GM20000 (cell line): ENCODE measurements at places on chromosomes 3 and 15.
A peak's percentile ranks its signal among the peaks of the same experiment; 100 is the strongest.

DNA sequence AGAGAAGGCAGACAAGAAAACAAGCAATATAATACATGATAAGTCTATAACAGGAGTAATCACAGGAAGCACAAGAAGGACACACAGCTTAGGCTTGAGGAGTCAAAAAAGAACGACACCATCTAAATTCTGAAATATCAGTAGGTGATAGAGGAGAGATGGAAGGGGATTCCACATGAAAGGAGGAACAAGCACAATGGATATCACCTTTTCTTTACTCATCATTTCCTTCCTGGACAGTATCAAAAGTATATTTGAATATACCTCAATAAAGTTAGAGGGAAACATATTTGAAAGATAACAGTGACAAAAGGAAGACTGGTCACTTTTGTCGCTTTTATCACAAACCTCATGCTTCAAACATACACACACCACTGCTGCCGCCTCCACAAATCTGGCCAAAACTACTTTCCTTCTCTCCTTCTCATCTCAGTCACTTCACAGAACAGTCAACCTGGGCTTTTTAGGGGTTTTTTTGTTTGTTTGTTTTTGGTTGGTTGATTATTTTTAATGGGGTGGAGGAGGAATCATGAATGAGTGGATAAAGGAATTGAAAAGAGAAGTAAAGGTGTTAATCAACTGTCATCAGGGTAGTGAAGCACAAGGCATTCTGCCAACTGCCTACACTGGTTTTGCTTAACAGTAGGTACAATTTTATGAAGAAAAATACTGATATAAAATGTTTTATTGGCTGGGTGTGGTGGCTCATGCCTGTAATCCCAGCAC is 18.5 kb downstream of the DENND4A start:
- DNase-seq: peak; percentile 32

DNA sequence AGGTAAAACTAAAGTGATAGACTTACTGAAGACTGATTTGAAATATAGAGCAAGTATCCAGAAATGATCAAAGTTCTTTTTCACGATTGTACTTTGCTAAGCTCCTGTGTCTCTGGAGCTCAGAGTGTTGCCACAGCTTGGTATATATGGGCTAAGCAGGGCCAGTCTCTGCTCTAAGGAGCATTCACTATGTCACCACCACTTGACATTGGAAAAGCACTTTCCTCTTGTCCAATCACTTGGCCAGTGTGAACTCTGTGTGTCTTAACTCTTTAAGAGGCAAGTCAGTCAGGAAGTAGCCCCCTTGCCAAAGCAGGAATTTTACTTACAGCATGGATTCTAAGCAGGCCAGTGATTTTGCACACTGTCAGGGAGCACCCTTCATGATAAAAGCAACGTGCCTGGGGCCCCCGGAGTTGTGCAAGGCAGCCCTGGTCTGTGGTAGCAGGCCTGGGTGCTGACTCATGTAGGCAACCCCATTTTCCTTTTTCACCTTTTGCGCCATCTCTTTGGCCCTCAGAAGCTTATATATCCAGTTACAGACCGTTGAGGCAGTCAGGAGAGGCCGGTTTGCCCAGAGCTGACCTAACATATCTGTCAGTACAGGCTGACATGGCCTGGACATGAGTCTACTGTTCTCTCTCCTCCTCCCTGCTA is 73.0 kb downstream of the HCN4 start:
- DNase-seq: no peak

DNA sequence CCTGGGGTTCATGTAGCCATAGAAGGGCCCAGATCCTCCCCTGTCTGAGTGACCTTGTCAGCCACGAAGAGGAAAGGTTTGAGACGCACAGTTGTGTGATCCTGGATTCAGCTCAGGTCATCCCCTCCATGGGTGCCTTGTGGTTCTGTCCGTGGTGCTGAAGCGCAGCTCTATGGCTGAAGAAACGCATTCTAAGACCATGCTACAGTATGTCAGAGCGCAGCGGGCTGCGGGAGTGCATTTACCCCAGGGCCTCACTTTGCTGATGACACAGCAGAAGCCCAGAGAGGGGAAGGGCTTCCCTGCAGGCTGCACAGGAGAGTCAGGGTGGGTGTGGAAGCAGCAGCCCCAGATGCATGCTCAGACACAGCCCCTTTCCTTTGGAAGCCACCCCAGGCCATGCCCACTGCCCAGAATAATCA is 68.8 kb upstream of the IQSEC1 start:
- DNase-seq: peak; percentile 37

- DNase-seq: no peak
Measured at GRCh38 chr3:5212628-5213573, 25.4 kb downstream of the EDEM1 start.

DNA sequence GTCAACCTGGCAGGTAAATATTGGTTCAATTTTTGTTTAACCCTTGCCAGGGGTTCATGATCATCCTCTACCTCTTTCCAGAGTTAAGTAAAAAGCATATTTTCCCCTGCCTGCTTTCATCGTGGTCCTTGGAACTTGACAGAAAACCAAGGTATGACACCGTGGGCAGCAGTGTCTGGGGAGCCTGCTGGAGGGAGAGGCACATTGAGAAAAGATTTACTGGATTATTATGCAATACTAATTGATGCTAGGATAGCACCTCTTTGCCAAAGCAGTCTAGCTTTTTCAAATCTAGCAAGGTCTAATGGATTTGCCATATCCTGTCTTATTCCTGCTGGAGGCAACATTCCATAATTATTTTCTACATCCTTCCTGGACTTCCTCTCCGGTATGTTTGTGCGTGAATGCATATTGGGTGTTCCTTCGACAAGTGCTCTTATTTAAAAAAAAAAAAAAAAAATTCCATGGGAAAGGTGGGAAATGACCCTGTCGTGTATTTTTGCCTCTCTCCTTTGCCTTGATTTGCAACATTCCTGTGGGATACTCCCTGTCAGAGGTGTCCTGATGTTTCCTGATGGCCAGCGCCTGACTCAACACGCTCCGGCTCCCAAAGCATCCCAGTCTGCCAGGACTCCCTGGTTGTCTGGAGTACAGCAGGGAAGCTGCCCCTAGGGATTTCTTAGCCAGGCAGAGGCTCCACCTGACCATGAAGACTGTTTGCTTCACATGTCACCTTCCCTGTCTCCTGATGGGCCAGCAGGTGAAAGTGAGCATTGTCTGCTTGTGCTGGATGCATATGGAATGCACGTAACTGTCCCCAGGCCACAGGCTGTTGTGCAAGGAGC is 6.3 kb downstream of the BHLHE40 start:
- no peak for DNase-seq
